Ecto neural progenitor cell (in vitro differentiated cells): ENCODE measurements at places on chromosomes 12 and 14.

DNA sequence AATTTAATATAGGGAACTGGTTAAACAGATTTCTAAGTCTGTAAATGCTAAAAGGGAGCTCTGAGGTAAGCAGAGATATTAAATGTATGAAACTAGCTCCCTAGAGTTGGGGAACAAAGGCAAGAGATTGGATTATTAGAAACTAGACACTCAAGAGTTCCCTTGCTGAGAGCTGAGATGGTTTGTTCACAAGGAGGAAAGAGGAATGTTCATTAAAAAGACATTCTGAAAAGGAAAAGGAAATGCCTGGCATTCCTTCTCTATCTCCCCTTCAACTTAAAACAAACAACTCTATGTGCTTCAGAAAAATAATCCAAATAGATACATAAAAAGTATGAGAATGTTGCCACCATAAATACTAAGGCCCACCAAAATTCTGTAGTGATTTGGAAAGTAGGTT lies 73.7 kb downstream of the GALNT4 start:
- no peak for DNase-seq

DNA sequence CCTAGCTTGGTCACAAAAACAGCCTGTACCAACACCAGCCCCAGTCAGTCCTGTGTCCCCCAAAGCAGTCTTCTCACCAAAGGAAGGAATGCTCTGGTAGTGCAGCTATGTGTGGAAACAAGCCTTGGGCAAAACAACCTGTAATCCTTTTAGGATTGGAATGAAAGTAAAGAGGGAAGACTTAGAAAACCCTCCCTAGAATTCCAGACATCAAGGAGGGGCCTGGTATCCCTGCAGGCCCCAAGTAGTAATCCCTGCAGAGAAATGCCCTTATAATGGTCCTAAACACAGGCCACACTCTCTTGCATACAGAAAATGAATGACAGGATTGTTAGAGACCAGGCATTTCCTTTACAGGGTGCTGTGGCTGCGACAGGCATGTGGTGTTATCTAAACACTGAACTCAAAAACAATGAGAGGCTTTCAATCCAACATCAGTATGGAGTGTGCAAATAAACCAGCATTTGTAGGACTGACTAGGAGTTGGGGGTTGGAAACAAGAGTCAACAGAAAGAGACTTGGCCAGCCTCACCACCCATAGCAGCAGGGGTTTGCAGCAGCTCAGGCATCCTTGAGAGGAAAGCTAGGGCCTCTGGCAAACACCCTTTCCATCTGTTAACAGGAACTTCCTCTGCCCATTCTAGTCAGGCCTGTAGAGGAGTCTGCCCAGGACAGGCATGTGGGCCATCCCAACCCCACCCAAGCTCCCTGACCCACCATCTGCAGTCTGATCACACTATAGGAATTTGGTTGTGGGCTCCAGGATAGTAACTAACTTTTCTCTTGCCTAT lies 59.1 kb downstream of the DCAF5 start:
- peak; percentile 48 for DNase-seq

GRCh38 chr12:117854339-117855012 lies 114.3 kb downstream of the KSR2 start:
- DNase-seq, result peak; percentile 87

GRCh38 chr12:646442-647384 lies 16.5 kb downstream of the NINJ2 start:
- DNase-seq, result no peak

DNA sequence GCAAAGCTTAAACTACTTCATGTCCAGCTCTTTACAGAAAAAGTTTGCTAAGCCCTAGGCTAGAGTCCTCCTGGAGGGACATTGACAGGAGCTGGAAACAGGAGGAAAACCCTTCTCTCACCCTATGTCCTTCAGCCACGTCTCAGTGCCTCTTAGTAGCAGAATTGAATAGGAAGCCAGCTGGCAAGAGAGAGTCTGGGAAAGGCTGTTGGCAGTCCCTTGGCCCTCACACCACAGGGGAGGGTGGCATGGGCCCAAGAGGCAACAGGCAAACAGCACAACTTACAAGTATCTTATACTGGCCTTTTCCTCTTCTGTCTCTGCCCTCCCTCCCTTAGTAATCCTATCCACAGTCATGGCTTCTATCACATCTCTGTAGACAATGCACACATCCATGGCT lies 27.7 kb upstream of the DHRS2 start:
- DNase-seq, result no peak

GRCh38 chr12:128734371-128734770 lies 89.4 kb downstream of the SLC15A4 start:
- no peak for DNase-seq

DNA sequence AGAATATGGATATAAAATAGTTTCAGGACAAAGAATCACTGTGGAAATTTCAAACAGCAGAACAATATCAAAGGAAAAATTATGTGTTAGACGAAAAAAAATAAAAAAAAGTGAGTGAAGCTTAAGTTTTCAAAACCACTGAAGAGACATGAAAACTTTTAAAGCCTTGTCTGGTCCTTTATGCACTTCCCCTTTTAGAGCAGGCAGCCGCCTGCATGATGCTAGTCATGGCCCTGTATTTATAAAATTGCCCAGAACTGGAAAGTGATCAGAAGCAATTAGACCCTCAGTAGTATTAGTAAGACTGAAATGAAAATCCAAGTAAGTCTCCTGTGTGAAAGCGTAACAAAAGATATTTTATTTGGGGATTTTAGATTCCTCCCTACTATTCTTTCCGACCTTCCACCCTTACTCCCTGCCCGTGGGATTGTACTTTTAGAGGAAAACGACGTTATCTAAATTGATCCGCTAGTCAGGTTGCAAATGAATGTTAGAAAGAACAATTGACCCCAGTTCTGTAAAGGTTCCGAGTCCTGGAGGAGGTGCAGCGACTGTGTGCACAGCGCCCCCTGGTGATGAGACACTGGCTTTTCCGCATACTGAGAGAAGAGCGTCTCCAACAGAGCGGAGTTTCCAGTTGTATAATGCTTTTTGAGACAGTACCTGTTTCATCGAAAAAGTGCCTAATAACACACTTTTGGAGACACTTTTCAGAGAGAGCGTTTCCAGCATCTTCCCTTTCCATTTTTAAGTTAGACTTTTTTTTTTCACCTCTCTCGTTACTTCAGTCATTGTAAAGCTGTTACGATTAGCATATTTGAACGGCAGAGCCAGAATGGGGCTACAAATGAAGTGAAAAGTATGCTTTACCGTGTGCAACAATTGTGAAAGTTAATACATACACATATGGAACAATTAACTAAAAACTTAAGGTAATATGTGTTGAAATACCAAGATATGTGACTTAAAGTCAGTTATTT lies 12.4 kb downstream of the MGST1 start:
- peak; percentile 82 for DNase-seq

GRCh38 chr12:42420395-42420794 lies 94.4 kb downstream of the PPHLN1 start:
- no peak for DNase-seq

- DNase-seq, result no peak
Measured at GRCh38 chr14:89067293-89067972, 243.0 kb downstream of the TTC8 start.
